ENCODE measurements at places on chromosomes 16 and 17.

GRCh38 chr16:67241008-67241900 lies 6.0 kb downstream of the FHOD1 start:
- DNase-seq = peak; percentile 32
- peaks cover 22% of the 10 kb centered on the region for H3K36me3 ChIP-seq
- no peak overlapping the region for H3K4me3 ChIP-seq
- peak overlapping the region; percentile 34 for H3K27ac ChIP-seq
- H3K27me3 ChIP-seq = no peaks in the 10 kb centered on the region

GRCh38 chr17:58317421-58318064 lies 11.1 kb downstream of the TSPOAP1 start:
- peak; percentile 75 for DNase-seq
- no peaks in the 10 kb centered on the region for H3K36me3 ChIP-seq
- no peak overlapping the region for H3K4me3 ChIP-seq
- no peak overlapping the region for H3K27ac ChIP-seq
- peaks cover 19% of the 10 kb centered on the region for H3K4me1 ChIP-seq
- H3K27me3 ChIP-seq = peaks cover 17% of the 10 kb centered on the region

GRCh38 chr17:64001091-64001579 lies 3.0 kb downstream of the PRR29 start:
- H3K4me1 ChIP-seq = peaks cover 62% of the 10 kb centered on the region
- no peaks in the 10 kb centered on the region for H3K36me3 ChIP-seq
- H3K27ac ChIP-seq = no peak overlapping the region
- H3K27me3 ChIP-seq = peaks cover 22% of the 10 kb centered on the region

GRCh38 chr16:68825427-68825826 lies 17.9 kb upstream of the TANGO6 start:
- H3K27me3 ChIP-seq = no peaks in the 10 kb centered on the region
- DNase-seq = peak; percentile 19
- no peaks in the 10 kb centered on the region for H3K36me3 ChIP-seq
- H3K4me3 ChIP-seq = no peak overlapping the region
- H3K27ac ChIP-seq = no peak overlapping the region

DNA sequence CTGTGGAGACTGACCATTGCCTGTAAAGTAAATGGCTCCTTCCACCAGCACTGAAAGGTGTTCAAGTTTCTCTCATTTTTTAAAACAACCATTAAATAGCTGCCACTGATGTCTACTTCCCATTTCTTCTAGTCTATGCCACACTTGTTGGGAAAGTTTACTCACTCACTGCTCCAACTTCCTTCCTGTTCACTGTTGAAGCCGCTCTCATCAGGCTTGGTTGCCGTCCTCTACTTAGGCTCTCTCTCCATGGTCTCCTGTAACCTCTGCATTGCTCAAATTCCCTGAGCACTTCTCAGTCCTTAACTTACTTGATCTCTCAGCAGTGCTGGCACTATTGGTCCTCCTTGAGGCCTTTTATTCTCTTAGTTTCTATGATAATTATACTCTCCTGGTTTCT lies 32.4 kb downstream of the SNX11 start:
- no peaks in the 10 kb centered on the region for H3K27me3 ChIP-seq
- H3K27ac ChIP-seq = no peak overlapping the region
- DNase-seq = no peak
- H3K4me3 ChIP-seq = no peak overlapping the region
- no peaks in the 10 kb centered on the region for H3K36me3 ChIP-seq

DNA sequence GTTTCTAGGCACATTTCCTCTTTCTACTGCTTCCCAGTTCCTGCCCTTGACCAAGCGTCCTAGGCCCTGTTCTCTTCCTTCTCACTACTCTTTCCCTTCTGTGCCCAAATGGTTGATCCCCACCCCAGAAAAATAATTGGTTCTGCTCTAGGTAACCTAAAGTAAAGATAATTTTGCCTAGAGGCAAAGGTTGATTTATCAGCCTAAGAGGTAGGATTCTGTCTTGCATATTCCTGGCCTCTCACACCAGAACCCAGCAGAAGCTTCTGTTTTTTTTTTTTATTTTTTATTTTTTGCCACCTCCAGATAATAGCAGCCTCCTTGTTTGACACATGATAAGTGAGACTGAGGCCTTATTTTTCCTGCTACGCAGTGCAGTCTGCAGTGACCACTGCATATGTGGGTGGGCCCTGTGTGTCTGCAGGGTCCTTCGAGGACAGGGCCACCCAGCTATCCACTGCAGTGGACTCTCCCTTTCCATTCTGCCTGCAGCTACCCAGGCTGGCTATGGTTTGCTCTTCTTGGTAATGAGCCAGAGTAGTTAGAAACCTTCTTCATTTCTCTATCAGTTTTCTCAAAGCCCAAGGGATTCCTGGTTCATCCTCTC lies 701 bp downstream of the PIPOX start:
- no peaks in the 10 kb centered on the region for H3K27me3 ChIP-seq
- H3K36me3 ChIP-seq = peaks cover 3% of the 10 kb centered on the region
- no peak for DNase-seq
- H3K4me3 ChIP-seq = peak overlapping the region; percentile 63
- peaks cover 80% of the 10 kb centered on the region for H3K4me1 ChIP-seq

GRCh38 chr17:66548158-66548557 lies 245.7 kb downstream of the PRKCA start:
- no peaks in the 10 kb centered on the region for H3K36me3 ChIP-seq
- peak; percentile 23 for DNase-seq
- H3K4me3 ChIP-seq = no peak overlapping the region
- no peaks in the 10 kb centered on the region for H3K27me3 ChIP-seq

DNA sequence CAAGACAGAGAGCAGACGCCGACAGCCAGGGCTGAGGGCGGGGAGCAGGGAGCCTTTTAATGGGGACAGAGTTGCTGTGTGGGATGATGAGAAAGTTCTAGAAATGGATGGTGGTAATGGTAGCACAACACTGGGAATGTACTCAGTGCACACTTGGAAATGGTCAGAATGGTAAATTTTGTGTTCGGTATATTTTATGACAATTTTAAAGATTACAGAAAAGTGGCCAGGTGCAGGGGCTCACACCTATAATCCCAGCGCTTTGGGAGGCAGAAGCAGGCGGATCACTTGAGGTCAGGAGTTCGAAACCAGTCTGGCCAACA lies 243.2 kb upstream of the CIBAR2 start:
- DNase-seq = no peak
- H3K4me3 ChIP-seq = no peak overlapping the region
- H3K27me3 ChIP-seq = no peaks in the 10 kb centered on the region
- peaks cover 25% of the 10 kb centered on the region for H3K4me1 ChIP-seq
- H3K36me3 ChIP-seq = no peaks in the 10 kb centered on the region

DNA sequence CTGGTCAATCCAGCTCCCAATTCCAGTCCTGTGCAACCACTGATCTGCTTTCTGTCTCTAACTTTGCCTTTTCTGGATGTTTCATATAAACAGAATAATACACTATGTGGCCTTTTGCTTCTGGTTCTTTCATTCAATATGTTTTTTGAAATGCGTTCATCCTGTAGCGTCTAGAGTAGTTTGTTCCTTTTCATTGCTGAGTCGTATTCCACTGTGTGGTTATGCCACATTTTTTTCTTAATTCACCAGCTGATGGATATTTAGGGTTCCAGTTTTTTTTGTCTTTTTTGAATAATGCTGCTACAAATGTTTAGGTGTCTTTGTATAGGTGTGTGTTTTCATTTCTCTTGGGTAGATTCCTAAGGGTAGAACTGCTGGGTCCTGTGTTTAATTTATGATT lies 2.3 kb upstream of the MIEN1 start:
- H3K27me3 ChIP-seq = no peaks in the 10 kb centered on the region
- H3K4me3 ChIP-seq = no peak overlapping the region
- peaks cover 39% of the 10 kb centered on the region for H3K4me1 ChIP-seq
- no peak for DNase-seq
- H3K36me3 ChIP-seq = peaks cover 8% of the 10 kb centered on the region

DNA sequence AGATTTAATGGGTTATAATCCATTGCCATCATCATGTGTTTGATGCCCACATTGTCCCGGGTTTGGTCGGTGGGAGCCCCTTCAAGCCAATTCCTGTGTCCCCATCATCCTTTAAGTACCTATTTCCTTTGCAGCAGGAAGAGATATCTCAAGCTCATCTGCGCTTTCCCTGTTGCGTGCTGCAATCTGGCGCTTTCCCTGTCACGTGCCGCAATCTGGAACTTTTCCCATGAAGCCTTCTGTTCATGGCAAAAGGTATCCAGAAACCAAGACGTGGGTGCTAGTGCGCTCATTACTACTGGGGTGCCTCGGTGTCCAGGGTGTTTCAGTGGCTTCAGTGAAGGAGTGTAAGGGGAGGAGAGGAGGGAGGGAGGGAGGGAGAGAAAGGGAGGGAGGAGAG lies 174.6 kb upstream of the ZNF469 start:
- H3K36me3 ChIP-seq = no peaks in the 10 kb centered on the region
- no peak overlapping the region for H3K4me3 ChIP-seq
- no peak overlapping the region for H3K27ac ChIP-seq
- no peak for DNase-seq
- no peaks in the 10 kb centered on the region for H3K4me1 ChIP-seq

- H3K27ac ChIP-seq = peak overlapping the region; percentile 93
- peaks cover 78% of the 10 kb centered on the region for H3K4me1 ChIP-seq
- no peaks in the 10 kb centered on the region for H3K27me3 ChIP-seq
- no peak for DNase-seq
These were observed 4.2 kb downstream of the ORMDL3 start for GRCh38 chr17:39923230-39923629.

- no peak for DNase-seq
- H3K36me3 ChIP-seq = no peaks in the 10 kb centered on the region
- peaks cover 59% of the 10 kb centered on the region for H3K4me1 ChIP-seq
- H3K27ac ChIP-seq = no peak overlapping the region
These were observed 29.7 kb upstream of the RMI2 start for GRCh38 chr16:11315510-11315909.

All from HepG2 (cell line).